ENCODE measurements at places on chromosomes 7 and 10.
A peak's percentile ranks its signal among the peaks of the same experiment; 100 is the strongest.

GRCh38 chr7:46133751-46134150, 212.7 kb upstream of the IGFBP3 start:
- DNase-seq = no peak

DNA sequence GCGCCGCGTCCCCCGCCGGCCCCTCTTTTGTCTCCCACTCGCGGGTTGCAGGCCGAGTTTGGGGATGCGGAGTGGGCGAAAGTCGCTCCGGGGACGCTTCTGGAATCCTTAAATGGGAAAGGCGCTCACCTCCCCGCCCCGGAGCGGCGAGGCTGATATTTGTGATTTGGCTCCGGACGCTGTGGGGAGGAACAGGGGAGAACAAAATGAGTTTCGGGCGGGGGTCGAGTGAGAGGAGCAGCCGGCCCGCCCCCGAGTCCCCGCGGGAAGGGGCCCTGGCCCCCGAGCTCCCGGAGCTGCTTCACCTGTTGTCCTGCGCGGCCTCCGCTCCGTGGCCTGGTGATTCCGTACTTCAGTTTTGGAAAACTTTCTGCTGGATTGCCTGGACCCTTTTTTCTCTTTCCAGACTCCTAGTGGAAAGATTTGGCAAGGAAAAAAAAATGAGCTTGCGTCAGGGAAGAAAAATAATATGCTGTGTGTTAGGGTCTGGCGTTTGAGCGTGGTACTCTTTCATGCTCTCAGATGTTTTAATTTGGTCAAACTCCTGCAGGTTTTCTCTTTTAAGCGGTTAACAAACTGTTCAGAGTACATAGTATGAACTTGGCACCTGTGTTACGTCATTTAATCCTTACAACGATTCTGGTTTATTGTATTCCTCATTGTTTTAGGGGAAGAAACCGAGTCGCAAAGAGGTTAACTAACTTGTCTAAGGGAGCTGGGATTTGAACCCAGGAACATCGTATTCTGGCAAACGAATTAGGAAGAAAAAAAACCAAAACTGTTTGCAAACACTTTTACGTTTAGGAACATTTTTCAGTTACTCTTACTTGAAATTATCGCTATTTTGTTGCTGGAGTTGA, 924 bp downstream of the BMPR1A start:
- DNase-seq = peak; percentile 26

GRCh38 chr7:94481279-94481678, 28.3 kb upstream of the CASD1 start:
- DNase-seq = no peak

GRCh38 chr7:24297362-24297761, 13.4 kb downstream of the NPY start:
- no peak for DNase-seq

DNA sequence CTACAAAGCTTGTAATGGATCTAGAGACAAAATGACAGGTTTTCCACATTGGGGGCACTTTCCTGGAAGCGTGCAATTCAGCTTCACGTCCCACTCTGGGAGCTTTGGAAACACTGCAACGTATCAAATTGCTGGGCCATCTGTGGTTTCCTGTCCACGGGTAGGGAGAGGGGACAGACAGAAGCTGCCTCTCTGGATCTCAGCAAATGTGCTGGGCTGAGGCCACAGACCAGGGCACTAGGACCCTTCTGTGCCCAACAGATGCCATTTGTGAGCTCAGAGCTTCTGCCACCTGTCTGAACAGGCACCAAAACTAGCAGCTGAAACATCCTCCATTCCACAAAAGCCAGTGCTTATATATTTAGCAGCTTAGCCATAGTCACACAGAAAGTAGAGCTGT, 40.9 kb upstream of the FRMD4A start:
- no peak for DNase-seq

- no peak for DNase-seq
Observed at GRCh38 chr7:30322271-30323005, 38.0 kb downstream of the ZNRF2 start.

GRCh38 chr7:141686670-141687069, 15.3 kb downstream of the DENND11 start:
- no peak for DNase-seq

DNA sequence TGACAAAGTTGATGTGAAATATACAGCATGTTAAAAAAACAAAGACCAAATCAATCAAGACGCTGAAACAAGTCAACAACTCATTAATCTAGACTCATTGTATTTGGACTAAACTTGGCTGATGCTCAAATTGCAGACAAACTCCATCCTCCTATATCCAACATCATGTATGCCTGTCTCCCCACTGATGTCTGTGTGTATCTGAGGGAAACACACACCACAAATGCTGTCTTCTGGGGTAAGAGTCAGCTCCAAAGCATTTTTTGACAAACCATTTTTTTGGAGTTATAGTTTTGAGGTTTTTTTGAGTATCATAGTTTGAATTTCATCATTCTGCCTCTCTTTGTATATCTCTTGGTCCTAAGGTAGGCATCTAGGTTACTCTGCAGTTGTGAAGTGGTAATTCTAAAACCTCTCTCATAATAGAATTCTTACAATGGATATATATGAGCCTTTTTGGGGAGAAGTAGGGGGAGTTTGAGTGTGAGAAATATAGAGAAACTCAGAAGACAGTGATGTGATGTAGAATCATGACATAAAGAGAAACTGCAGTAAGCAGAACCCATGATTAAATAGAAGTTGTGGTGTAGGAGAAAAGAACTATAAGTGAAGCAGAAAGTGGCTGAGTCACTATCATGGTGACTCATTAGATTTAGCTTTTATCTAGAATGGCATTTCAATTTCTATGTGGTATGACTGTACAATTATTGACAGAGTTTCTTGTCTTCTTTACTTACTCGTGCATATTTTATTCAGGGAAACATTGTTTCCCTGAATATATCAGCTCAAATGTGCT, 1531.1 kb upstream of the LRRTM3 start:
- no peak for DNase-seq

DNA sequence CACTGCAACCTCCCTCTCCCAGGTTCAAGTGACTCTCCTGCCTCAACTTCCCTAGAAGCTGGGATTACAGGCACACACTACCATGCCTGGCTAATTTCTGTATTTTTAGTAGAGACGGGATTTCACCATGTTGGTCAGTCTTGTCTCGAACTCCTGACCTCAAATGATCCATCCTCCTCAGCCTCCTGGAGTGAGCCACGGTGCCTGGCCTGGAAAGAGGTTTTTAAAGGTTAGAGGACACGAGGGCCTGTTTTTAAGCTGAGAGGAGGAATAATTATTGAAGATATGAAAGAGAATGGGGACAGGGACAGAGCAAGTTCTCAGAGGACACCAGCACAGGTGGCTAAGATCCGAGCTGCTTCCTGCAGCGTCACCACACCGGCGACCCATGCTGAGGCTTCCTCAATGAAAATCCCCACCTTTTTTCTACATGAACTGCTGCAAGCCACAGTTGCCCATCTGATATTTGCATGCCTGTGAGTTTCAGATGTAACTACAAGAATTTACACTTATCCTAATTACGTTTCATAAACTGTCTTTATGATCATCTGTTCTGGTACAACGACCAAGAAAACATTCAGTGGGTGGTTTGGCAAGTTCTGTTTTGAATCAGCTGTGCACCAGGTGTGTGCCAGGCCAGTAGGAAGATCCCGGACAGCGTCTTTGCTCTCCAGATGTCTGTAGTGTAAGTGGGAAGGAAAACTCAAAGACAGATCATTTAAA, 76.0 kb downstream of the HIP1 start:
- no peak for DNase-seq

DNA sequence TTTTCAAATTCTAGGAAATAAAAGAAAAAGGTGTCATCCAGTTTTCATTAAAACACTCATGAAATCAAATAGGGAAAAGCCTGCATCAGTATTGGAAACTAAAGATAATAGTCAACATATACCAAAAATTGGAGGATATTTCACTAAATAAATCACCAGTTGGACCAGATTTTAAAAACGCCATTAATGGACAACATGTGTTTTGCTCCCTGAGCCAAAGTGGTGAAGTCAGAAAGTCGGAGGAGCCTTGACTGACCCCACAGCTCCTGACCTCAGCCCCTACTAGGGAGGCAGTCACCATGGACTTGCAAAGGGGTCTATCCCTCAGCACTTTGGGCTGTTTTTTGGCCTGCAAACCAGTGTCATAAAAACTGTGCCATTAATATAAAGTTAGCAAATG, 98.3 kb upstream of the SEC61G start:
- DNase-seq = no peak

DNA sequence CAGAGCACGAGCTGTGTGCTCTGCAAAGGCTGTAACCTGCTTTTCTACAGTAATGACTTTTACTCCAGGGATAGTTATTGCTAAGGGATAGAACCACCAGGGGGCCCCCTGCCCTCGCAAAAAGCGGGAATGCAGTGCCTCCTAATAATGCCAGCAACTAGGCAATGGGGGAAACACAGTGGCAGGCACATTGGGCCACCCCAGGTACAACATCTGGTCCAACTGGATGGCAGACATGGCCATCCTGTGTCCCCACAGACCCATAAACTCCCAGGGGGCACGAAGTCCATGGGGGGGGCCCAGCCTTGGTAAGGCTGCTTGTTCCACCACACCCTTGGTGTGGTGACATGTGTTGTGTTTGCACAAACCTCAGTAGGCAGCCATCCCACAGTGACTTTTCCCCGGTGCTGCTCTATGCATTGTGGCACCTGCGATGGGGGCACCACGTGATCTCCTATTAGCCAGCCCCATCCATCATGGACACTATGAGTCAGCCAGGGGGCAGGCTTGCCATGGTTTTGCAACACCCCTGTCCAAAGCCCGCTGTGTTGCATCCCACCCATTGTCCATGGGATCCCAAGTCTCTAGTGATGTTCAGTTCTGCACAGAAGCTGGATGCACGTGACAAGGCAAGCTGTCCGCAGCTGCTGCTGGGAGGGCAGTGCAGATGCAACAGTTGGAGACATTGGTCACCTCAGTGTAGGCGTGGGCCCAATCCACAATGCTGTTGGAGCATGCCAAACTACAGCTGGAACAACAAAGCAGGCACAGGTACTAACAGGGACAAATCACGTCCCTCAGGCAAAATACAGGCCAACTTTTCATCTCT, 84.0 kb downstream of the ANLN start:
- DNase-seq = peak; percentile 58

GRCh38 chr10:78513330-78513729, 479.7 kb downstream of the RPS24 start:
- no peak for DNase-seq

DNA sequence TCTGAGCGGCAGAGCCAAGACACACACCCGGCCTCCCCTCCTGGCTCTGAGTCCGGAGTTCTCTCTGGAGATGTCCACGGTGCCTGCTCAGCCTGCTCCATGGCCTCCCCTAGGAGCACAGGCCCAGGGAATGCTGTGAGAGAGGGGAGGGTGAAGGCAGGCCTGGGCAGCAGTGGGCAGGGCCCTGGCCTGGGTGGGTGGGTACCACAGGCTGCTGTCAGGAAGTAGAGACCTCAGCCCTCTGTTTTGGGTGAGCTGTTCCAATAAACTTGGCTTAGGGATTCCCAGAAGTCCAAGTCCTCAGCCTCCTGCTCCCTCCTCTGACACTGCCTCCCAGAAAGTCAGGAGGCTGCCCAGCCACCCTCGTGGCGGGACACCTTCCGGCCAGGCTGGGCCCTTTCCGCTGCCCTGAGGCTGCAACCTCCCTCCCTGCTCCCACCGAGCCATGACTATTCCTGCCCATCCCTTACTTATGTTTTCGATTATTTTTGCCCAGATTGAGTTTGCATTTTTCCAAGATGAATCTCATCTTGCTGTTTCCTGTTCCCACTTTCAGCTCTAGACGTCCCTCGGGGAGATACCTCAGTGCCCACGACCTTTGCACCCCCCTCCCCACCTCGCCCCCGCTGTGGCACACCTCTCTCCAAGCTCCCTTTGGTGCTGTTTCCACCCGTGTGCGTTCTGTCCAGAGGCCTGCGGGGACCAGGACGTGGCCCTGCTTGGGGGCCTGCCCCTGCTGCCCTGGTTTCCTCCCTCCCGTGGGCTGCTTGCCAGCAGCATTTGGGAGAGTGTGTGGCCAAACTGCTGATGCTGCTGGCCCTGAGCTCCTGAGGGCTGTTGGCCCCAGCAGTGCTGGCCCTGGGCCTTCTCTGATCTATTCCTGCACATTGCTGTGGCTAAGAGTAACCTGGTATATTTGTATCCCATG, 5.8 kb upstream of the POLM start:
- DNase-seq = no peak

DNA sequence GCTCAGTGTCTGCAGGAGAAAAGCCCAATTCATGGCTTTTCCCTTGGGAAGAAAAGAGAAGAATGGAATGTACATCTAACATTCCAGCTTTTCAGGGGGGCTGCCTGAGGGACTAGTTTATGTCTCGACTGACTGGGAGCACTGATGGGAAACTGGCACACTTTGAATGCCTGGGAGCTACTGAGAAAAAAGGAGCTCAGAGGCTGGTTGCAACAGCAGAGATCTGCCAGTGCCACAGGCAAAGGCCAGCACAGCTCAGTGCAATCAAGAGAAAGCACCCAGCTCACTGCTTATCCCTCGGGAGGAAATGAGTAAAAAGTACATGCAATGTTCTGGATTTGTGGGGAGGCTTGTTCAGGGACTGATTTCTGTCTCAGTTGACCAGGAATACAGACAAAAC, 226.2 kb downstream of the COBL start:
- no peak for DNase-seq

- no peak for DNase-seq
Observed at GRCh38 chr7:96676919-96677318, 32.7 kb downstream of the SEM1 start.

DNA sequence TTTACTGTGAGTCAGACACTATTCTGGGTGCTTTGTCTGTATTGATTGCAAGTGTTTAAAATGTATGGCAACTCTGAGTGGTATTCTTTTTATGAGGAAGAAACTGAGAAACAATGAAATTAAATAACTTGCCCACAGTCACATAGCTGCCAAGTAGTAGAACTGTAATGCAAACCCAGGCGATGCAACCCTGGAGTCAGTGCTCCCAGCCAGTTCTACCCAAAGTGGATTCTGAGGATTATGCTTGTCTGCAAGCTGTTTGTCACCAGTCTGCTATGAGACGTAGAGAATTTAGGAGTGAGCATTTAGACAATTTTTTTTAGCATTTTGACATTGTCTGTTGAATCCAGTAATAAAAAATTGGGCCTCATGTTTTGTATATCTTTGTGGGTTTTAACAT, 306.0 kb upstream of the LRGUK start:
- DNase-seq = no peak

GRCh38 chr10:36452851-36453250, 672.5 kb upstream of the ANKRD30A start:
- DNase-seq = no peak

GRCh38 chr7:142616121-142616643, 133.1 kb upstream of the PRSS1 start:
- peak; percentile 64 for DNase-seq

GRCh38 chr10:29857843-29858701, 201.3 kb downstream of the JCAD start:
- peak; percentile 54 for DNase-seq
